ENCODE measurements at places on chromosomes 12 and 14. TPM values are rescaled to one million over a fixed set of nuclear protein-coding genes. Genes with fewer than 3 reads are reported as not detected.
A peak's percentile ranks its signal among the peaks of the same experiment; 100 is the strongest.

The LETMD1 gene
- total RNA-seq = 61.4 TPM

The TSPAN11 gene
- 2.6 TPM for total RNA-seq

The TEX22 gene
- 0.51 TPM for total RNA-seq

The LRTM2 gene
- total RNA-seq = not detected

DNA sequence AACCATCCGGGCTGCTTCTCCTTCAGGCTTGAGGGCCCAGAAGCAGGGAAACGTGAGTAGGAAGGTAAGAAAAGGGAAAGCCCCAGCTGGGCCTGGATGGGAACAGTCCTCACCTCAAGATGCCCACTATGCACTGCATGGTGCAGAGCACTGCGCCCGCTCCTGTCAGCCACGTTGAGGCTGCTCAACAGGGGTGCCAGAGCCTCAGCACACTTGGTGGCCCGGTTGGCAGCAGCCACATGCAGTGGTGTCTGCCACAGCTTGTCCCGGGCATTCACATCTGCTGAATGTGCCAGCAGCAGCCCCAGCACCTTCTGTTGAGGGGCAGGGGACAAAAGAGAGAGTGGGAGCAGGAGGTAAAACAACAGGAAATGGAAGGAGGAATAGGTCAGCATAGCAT, 2.5 kb downstream of the ANKRD52 start:
- no peak overlapping the region for H3K27ac ChIP-seq
- peaks cover 32% of the 10 kb centered on the region for H3K36me3 ChIP-seq
- H3K4me3 ChIP-seq = no peak overlapping the region
- no peaks in the 10 kb centered on the region for H3K27me3 ChIP-seq
- H3K4me1 ChIP-seq = peaks cover 11% of the 10 kb centered on the region
- no peak for DNase-seq

DNA sequence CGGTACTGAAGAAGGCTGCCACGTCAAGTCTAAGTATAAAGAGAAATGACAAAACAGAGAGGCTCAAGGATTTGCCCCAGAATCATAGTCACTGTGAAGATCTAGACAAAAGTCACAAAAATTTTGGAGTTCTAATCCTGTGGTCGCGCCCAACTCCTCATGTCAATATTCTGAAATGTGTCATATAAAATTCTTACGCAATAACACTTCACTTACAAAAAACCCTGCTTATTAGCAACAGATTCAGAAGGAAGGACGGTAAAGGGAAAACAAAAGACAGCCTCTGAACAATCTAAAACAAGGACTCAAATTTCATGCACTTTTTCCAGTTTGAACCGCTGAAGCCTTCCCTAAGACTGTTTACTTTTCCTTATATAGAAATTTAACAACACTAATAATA, 94.7 kb downstream of the TSPAN8 start:
- H3K27me3 ChIP-seq = no peaks in the 10 kb centered on the region
- no peak for DNase-seq
- H3K4me1 ChIP-seq = no peaks in the 10 kb centered on the region
- H3K36me3 ChIP-seq = no peaks in the 10 kb centered on the region

DNA sequence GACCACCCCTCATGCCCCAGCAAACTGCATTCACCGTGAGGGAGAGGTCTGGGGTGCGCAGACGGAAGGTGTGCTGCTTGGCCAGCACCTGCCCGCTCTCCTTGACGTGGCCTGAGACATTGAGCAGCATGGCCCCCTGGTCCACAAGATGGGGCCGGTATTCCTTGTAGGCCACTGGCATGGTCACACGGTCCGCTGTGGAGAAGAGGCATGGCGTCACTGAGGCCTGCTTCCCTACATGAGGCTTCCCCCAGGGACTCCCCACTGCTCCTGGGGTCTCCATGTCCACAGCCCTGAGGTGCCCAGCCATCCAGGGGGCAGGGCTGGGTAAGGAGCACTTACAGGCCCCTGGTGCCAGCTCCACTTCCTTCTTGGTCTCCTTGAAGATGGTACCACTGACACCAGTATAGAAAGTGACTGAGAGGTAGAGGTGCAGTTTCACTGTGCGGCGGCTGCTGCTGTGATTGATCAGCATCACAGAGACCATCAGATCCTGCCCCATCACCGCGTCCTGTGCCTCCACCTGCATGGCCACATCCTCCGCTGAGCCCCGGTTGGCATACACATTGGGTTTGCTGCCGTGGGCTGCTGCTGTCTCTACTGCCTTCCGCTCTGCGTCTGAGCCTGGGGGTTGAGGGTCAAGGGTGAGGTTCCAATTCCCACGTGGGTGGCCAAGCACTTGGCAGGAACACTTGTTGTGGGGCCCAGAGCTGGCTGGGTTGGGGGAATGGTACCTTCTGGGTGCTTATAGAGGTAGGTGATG, 8.2 kb downstream of the TGM1 start:
- no peak overlapping the region for H3K27ac ChIP-seq
- no peaks in the 10 kb centered on the region for H3K4me1 ChIP-seq
- no peak for DNase-seq

DNA sequence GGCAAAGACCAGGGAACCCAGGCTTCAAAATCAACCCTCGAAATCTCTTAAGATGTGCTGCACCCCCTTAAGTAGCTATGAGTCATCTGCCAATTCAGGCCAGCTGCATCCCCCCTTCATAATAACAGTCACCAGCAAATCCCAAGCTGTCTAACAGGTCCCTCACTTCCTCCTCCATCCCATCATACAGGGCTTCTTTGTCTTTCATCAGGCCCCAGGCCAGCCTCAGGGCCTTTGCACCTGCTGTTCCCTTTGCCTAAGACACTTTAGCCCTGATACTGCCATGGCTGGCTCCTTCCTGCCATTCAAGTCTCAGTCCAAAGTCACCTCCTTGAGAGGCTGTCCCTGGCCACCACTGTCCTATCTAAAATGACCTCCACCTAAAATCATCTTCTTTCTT, 4.0 kb downstream of the RASAL1 start:
- no peak overlapping the region for H3K27ac ChIP-seq
- no peaks in the 10 kb centered on the region for H3K27me3 ChIP-seq
- no peaks in the 10 kb centered on the region for H3K36me3 ChIP-seq
- no peak overlapping the region for H3K4me3 ChIP-seq

DNA sequence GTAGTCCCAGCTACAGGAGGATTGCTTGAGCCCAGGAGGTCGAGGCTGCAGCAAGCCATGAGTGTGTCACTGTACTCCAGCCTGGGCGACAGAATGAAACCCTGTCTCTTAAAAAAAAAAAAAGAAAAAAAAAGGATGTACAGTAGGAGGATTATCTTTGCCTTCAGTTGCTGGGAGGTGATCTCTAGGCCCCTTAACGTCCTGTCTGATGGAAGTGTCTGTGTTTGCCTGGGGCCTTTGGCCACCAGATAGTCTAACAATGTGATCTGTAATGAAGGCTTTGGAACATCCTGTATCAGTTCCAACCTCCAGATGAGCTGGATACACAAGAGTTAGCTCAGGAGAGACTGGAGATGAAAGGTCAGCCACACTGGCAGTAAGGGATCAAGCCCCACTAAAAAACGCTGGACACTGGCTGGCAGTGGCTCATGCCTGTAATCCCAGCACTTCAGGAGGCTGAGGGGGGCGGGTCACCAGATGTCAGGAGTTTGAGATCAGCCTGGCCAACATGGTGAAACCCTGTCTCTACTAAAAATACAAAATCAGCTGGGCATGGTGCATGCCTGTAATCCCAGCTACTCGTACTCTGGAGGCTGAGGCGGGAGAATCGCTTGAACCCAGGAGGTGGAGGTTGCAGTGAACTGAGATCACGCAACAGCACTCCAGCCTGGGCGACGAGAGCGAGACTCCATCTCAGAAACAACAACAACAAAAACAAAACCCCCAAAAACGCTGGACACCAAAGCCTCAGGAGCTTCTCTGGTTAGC, 19.0 kb upstream of the HNF1A start:
- H3K4me1 ChIP-seq = no peaks in the 10 kb centered on the region
- H3K36me3 ChIP-seq = no peaks in the 10 kb centered on the region
- no peak overlapping the region for H3K27ac ChIP-seq
- DNase-seq = no peak

- no peaks in the 10 kb centered on the region for H3K36me3 ChIP-seq
- DNase-seq = peak; percentile 91
- H3K27ac ChIP-seq = no peak overlapping the region
- no peaks in the 10 kb centered on the region for H3K27me3 ChIP-seq
- H3K4me3 ChIP-seq = no peak overlapping the region
- H3K4me1 ChIP-seq = peaks cover 3% of the 10 kb centered on the region
Observed at GRCh38 chr14:79842270-79842669, 369.0 kb downstream of the DIO2 start.

DNA sequence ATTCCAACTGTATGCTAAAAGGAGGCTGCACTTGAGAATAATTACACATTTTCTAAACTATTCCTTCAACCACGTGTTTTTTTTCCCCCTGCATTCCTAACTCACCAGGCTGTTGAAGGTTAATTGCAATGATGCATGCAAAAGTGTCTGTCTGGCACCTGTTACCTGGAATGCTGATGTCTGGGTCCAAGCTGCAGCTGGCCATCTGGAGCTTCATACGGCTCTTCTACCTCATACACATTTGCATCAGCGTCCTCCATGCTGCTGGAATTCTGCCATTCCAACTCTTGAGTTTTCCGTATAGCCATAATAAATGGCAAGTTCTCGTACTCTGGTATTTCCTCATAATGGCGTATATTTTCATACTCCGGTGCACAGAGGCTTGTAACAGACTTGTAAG, 8.6 kb downstream of the FGD6 start:
- no peaks in the 10 kb centered on the region for H3K27me3 ChIP-seq
- H3K27ac ChIP-seq = no peak overlapping the region
- no peak for DNase-seq
- H3K4me3 ChIP-seq = no peak overlapping the region
- peaks cover 18% of the 10 kb centered on the region for H3K4me1 ChIP-seq

- no peaks in the 10 kb centered on the region for H3K4me1 ChIP-seq
- peak; percentile 71 for DNase-seq
- no peak overlapping the region for H3K4me3 ChIP-seq
Observed at GRCh38 chr14:53620317-53620716, 336.3 kb downstream of the BMP4 start.

DNA sequence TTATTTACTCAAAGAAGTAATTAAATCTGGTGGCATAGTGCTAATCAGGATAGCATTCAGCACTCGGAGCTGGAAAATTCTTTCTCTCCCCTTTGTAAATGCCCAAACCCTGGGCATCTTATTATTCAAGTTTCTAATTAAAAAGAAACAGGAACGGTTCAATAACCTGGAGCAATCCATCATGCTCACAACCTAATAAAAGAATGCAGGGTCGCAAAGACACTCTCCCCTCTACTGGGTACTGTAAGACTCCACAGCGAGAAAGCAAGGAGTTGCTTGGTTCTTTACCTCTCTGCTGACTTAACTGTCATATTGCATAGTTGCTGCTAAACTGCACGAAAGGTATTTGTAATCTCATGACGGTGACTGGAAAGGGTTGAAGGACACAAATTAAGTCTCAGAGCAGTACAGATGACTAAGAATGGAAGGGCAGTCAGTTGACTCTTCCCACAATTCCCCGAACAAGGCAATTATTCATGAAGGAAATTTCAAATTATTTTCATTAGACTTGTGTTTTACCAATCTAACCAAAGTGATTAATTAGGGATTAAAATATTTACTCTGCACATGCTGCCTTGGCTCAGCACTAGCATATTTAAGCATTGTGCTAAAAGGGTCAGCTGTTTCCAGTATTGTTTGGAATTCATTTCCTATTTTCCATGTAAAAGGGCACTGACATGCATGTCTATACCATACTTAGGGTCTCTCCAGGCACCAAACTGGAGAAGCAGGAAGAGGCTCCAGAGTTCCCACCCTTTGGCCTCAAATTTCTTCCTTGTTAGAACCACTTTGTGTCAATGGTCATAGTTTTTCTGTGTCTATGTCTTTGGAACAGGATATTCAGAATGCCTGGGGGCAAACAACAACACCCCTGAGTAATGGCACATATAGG, 182.2 kb downstream of the EXOC5 start:
- no peak overlapping the region for H3K27ac ChIP-seq
- no peak for DNase-seq
- no peaks in the 10 kb centered on the region for H3K36me3 ChIP-seq
- no peaks in the 10 kb centered on the region for H3K4me1 ChIP-seq

DNA sequence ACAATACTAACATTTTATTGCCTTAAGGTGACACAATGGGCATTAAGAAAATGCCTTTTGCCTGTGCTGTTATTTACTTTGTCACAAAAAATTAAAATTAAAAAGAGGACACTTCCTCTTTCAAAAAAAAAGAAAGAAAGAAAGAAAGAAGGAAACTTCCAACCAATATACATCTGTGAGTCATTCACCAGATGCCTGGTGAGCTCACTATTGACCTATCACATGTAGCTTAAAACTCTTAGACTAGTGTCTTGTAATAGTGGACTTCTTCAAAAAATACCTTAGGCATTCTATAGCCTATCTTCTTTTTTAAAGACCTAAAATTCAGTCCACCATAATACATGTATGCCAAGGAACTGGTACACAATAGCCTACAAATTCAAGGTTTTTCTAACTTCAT, 4.9 kb upstream of the SOX5 start:
- no peak overlapping the region for H3K4me3 ChIP-seq
- no peak overlapping the region for H3K27ac ChIP-seq
- no peaks in the 10 kb centered on the region for H3K4me1 ChIP-seq
- DNase-seq = peak; percentile 48
- no peaks in the 10 kb centered on the region for H3K36me3 ChIP-seq
- H3K27me3 ChIP-seq = no peaks in the 10 kb centered on the region
